Activated T-helper 1 cell treated with anti-CD3 and anti-CD28 coated beads, Interleukin-12 subunit alpha, Interleukin-12 subunit beta, Interleukin-2, Interleukin-4 antibody, amounts not matched to agents 30 ng/mL and 10 ng/mL and 1 ng/mL, durations not matched to agents 14 hours and 24 hours and 36 hours (primary cell): ENCODE measurements at places on chromosomes 3 and 15.

- DNase-seq = no peak
These were observed 339.8 kb downstream of the EPHA3 start for GRCh38 chr3:89447243-89447642.

- no peak for DNase-seq
These were observed 18.2 kb upstream of the SNRPA1 start for GRCh38 chr15:101313041-101313761.

- no peak for DNase-seq
These were observed 78.4 kb upstream of the LIMD1 start for GRCh38 chr3:45515999-45516725.

DNA sequence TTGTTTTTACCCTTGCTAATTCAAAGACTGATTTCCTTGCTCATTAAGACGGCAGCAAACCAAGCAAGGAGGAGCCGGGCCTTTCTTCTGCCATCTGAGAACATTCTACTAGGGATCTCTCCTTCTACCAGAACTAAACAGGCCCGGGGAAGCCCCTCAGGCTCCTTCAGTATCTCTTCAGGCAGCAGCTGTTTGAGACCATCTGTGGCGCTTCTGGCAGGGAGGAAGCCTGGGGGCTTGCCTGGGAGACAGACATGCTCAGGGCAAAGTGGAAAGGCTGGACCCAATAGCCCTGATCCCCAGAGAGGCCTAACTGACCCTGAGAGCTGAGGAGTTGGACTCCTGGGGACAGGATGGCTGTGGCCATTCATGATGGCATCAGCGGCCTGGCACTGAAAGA, 67.9 kb downstream of the FEM1B start:
- DNase-seq = no peak

DNA sequence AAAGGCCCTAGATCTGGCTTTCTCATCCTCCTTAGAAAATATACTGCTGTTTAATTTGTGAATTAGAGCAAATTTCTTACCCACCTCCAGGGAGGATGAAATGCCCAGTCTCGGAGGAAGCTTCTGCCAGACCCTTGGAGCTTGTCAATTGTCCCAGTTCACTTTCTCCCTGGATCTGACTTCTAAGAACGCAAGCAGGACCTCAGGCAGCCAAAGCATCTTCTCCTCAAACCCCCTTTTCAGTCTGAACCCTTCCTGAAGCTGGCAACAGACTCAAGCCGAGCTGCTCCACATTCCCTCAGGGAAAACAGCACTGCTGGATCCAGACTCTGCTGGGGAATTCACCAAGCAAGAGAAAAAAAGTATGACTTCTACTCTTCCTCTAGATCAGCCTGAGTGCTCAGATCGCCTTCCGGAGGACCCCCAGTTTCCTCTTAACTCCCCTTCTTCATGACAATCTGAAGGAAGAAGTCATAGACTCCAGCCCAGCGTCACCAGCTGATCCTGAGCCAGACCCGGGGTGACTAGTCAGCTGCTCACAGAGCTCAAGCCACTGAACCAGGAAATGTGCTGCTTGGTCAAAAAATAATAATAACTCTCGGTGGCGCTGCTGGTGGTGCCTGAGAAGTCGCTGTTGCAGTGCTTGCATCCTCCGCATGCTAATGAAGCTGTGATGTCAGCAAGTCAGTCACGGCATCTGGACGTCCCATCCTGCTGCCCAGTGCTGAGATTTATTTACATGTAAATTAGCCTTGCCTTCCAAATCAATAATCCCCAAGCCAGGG, at the start of gene PRICKLE2:
Gene PRICKLE2 (minus strand): TSS at position 641 of the 785 bp plus-strand sequence. CDS start 26,539 bp downstream, outside the sequence.
- no peak for DNase-seq

DNA sequence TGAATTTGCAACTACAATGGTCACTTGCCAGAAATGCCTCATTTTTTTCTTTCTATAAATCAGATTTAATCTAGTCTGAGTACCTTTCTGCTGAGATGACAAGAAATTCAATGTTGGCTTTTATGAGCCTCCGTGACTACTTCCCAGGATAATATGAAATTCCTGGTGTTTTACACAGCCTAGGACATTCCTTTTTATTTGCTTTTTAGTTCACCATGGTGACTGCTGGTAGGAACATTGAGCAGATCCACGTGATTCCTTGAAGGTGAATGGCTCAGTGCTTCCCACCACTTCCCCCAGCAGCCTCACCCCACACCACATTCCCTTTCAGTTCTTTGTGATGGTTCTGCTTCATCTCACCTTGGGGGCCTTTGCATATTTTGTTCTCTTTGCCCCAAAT, 4.3 kb upstream of the NPTN start:
- DNase-seq = no peak

DNA sequence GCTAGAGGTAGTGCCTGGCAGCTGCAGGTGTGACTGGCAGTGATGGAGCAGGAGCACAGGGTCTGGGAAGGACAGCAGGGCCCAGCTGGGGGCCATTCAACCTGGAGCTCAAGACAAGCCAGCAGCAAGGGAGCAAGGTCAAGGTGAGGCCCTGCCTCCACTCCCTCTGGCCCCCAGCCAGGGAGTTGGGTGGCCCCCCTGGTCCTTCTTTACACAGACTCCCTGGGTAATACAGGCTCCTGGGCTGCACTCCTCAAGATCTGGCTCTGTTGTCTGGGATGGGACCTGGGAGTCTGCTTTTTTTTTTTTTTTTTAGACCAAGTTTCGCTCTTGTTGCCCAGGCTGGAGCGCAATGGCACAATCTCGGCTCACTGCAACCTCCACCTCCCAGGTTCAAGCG, 14.5 kb downstream of the GNAI2 start:
- DNase-seq = no peak

DNA sequence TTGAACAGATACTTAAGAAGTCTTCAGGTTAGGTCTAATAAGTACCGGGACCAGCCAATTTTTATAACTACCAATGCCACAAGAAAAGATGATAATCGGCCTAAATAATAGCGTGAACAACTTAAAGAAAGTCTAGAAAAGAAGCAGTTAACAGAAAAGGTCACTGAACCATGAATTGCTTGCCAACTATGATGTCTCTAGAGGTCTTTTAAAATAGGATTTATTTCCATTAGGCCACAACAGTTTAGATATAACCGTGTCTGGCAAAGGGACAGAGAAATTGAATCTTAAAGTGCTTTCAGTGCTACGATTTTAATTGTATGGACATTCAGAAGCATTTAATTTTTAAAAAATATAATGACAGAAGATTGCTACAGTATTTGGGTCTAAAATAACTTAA, 1070.4 kb downstream of the ROBO1 start:
- no peak for DNase-seq
